ENCODE measurements at places on chromosomes 16 and 17. TPM values are rescaled to one million over a fixed set of nuclear protein-coding genes. Genes with fewer than 3 reads are reported as not detected.

- no peak for DNase-seq
- H3K4me1 ChIP-seq: peaks cover 47% of the 10 kb centered on the region
- peak overlapping the region; percentile 10 for H3K27ac ChIP-seq
These were observed 32.7 kb downstream of the STAT5B start for GRCh38 chr17:42243493-42243982.

- H3K4me3 ChIP-seq: no peak overlapping the region
- H3K4me1 ChIP-seq: peaks cover 61% of the 10 kb centered on the region
- DNase-seq: no peak
- H3K27ac ChIP-seq: peak overlapping the region; percentile 64
These were observed 204.2 kb downstream of the PRKCA start for GRCh38 chr17:66506641-66507040.

GRCh38 chr17:54754560-54754959 lies 146.1 kb upstream of the TOM1L1 start:
- H3K36me3 ChIP-seq: no peaks in the 10 kb centered on the region
- no peaks in the 10 kb centered on the region for H3K27me3 ChIP-seq
- H3K27ac ChIP-seq: no peak overlapping the region
- H3K4me3 ChIP-seq: no peak overlapping the region

- no peak for DNase-seq
- no peaks in the 10 kb centered on the region for H3K27me3 ChIP-seq
- H3K4me3 ChIP-seq: no peak overlapping the region
- H3K4me1 ChIP-seq: peaks cover 27% of the 10 kb centered on the region
- peaks cover 54% of the 10 kb centered on the region for H3K36me3 ChIP-seq
These were observed 46.6 kb upstream of the GSG1L start for GRCh38 chr16:28110074-28110473.

DNA sequence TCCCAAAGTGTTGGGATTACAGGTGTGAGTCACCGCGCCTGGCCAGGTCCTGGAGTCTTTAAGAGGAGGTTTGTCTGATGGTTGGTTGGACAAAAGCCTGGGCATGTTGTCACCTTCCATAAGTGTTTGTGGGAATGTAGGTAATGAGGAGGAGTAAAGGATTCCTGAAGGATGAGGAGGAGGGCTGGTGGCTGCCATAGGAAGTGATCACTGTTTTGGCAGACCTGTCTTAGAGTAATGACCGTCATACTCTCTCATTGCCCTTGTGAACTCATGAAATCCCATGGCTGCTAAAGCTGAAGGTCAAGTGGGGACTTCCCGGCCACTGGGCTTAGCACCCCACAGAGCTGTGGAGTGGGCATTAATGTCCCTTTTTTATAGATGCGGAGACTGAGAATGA lies 40.5 kb downstream of the TENT4B start:
- no peak for DNase-seq
- H3K27ac ChIP-seq: no peak overlapping the region
- no peak overlapping the region for H3K4me3 ChIP-seq
- no peaks in the 10 kb centered on the region for H3K36me3 ChIP-seq

DNA sequence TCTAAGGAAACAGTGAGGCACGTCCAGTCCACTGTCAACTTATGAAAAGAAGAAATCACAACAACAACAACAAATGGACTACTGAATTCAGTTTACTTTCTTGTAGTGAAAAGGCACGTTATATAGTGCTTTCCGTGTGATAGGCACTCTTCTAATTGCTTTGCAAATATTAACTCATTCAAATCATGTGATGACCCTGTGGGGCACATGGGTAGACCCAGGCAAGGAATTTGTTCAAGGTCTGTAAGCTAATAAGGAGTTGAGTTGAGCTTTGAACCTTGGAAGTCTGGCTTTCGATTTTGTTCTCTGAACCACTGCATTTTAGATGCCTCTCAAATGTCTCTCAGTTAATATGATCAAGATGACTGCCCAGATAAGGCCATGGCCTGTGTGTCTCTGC lies 295.1 kb upstream of the RBFOX1 start:
- no peak overlapping the region for H3K27ac ChIP-seq
- no peaks in the 10 kb centered on the region for H3K36me3 ChIP-seq
- DNase-seq: no peak
- no peaks in the 10 kb centered on the region for H3K27me3 ChIP-seq

DNA sequence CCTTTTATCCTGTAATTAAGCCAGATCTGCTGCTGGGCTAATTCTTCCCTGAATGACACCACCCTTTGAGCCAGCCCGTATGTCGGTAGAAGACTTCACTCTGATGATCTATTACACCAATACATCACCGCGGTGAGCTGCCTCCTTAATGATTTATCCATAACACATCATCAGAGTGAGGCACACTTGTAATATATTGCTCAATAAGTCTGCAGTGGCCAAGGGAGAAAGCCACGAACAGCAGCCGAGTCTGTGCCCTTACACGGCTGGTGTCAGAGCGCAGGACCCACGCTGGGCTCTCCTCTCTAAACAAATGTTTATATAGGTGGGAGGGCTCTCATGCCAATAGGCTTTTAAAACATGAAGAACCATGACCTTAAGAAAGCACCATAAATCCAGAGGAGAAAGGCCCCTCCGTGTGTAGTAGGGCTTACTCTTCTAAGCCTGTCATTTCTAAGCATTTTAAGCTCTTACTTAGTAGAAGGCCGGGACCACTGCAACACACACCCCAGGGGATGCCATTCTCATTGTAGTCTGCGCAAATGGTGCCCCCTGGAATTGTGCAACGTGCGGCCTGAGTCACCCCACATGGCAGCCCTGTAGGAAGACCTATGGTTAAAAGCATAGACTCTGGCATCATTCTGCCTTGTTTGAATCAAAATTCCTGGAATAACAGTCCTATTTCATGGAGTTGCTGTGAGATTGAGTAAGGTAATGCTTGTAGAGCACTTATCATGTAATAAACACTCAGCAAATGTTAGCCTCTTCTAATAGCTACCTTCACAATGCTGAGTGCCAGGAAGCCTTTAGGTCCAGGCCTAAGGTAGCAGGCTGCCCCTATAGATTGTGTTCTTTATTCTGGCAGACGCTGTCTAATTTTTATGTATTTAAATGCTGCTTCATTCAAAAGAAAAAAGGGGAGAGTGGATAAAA lies 26.1 kb downstream of the MRPS23 start:
- H3K36me3 ChIP-seq: no peaks in the 10 kb centered on the region
- no peak overlapping the region for H3K4me3 ChIP-seq
- no peaks in the 10 kb centered on the region for H3K4me1 ChIP-seq
- DNase-seq: no peak

- H3K4me1 ChIP-seq: no peaks in the 10 kb centered on the region
- H3K36me3 ChIP-seq: no peaks in the 10 kb centered on the region
- no peak for DNase-seq
These were observed 93.8 kb upstream of the FAM20A start for GRCh38 chr17:68694791-68695485.

- DNase-seq: no peak
- H3K36me3 ChIP-seq: no peaks in the 10 kb centered on the region
- H3K4me3 ChIP-seq: no peak overlapping the region
These were observed 292.0 kb downstream of the FOXL1 start for GRCh38 chr16:86870380-86870779.

DNA sequence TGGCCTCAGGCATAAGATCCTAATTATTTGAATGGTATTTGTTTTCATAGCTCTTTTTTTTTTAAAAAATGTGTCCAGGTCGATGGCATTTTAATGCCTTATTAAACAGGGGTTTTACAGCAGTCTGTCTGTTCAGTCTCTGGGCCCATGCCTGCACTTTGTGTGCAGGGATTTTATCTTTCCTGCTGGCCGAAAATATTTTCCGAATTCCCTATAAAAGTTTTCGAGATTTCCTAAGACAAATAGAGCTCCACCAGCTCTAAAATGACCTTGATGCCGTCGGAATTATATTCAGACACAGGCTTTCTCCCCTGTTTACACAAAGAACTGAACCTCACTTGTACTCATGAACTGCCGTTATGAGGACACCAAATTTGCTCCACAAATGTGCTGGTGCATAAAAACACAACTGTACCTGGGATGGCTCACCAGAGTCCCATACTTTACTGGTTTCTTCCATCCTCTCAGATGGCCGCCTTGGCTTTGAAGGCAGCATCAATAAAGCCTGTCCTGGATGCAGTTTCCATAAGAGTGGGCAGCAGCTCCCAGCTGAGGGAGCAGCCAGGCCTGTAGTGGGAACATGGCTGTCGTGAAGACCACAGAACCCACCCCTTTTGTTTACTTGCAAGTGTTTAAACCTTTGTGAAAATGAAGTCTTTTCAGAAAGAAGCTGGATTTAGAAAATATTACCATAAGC lies 44.9 kb downstream of the TBX4 start:
- no peak overlapping the region for H3K4me3 ChIP-seq
- no peak overlapping the region for H3K27ac ChIP-seq
- DNase-seq: no peak
- peaks cover 5% of the 10 kb centered on the region for H3K27me3 ChIP-seq
- H3K36me3 ChIP-seq: no peaks in the 10 kb centered on the region

DNA sequence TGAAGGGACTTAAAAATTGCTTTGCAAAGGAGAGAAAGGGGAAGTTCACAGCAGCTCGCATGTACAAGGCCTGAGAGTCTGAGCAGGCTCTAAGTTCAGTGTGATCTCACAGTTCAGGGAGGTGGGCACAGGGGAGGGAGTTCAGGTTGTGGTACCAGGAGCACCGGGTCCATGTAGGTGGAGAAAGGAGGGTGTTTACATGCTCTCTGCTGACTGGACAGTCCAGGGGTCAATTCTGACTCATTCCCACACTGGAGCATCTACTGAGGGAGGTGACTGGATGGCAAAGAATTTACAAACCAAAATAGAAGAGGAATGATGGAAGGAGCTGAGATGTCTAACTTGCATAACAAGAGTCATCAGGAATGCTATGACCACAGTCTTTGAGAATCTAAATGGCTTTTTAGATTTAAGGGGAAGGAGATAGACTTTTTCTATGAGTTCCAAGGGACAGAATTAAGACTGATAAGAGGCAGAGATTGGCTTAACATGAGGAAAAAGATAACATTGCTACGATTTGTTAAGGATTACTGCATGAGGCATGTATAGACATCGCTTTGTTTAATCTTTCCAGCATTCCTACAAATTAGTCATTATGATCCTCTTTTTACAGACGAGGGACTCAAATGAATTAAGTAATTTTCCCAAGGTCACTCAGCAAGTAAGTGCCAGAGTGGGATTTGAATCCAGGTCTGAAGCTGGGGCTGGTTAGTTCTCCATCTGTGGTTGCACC lies 29.9 kb downstream of the MIS12 start:
- peaks cover 49% of the 10 kb centered on the region for H3K36me3 ChIP-seq
- H3K4me1 ChIP-seq: peaks cover 24% of the 10 kb centered on the region
- no peaks in the 10 kb centered on the region for H3K27me3 ChIP-seq

- no peaks in the 10 kb centered on the region for H3K4me1 ChIP-seq
- no peak overlapping the region for H3K27ac ChIP-seq
- H3K36me3 ChIP-seq: no peaks in the 10 kb centered on the region
- peaks cover 2% of the 10 kb centered on the region for H3K27me3 ChIP-seq
- DNase-seq: no peak
These were observed 245.6 kb downstream of the CA10 start for GRCh38 chr17:51912939-51913338.

GRCh38 chr16:19678804-19679203 lies 39.2 kb downstream of the KNOP1 start:
- no peak overlapping the region for H3K4me3 ChIP-seq
- H3K27ac ChIP-seq: no peak overlapping the region
- peaks cover 16% of the 10 kb centered on the region for H3K36me3 ChIP-seq

GRCh38 chr17:32896647-32897258 lies 19.8 kb upstream of the MYO1D start:
- H3K4me1 ChIP-seq: no peaks in the 10 kb centered on the region
- H3K27ac ChIP-seq: no peak overlapping the region
- H3K36me3 ChIP-seq: no peaks in the 10 kb centered on the region
- peaks cover 33% of the 10 kb centered on the region for H3K27me3 ChIP-seq
- DNase-seq: no peak
- no peak overlapping the region for H3K4me3 ChIP-seq

DNA sequence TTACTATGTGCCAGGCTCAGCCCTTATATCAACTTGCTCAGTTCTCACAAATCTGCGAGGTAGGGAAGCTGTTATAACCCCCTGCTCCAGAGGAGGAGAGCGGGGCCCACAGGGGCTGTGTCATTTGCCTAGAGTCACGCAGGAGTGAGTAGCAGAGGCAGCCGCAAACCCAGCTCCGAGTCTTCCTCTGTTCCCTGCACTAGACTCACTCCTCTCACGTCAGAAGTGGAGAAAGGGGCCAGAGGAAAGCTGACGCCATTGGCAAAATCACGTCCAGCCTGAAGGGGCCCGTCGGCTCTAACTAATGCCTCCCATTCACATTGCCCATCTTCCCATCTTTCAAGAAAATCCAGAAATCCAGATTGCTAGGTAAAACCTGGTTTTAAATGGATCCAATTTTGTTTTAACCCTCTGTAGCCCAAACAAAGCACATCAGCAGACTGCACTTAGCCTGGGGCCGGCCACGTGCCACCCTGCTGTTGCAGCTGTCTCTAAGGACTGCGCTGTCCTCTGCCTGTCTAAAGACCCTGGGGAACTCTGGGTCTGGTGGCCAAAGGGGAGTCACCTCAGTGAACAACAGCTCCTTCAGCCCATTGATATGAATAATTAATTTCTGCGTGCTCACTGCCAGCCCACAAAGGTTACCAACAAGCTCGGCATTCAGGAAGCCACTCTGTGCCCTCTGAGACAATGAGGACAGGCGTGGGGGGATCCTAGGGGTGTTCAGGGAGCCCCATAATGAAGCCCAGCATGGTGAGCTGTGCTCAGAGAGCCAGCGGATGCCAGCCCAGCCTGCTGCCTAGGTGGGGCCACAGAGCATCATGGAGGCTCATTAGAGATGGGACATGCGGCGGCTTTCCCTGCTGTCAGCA lies 36.7 kb upstream of the ABR start:
- H3K27me3 ChIP-seq: peaks cover 3% of the 10 kb centered on the region
- no peak for DNase-seq
- H3K4me3 ChIP-seq: no peak overlapping the region

GRCh38 chr16:84120023-84120422 lies 3.3 kb upstream of the MBTPS1 start:
- H3K27ac ChIP-seq: no peak overlapping the region
- no peaks in the 10 kb centered on the region for H3K27me3 ChIP-seq
- DNase-seq: no peak

FOXC2 gene
- not detected for total RNA-seq

CTF1 gene
- total RNA-seq: 0.29 TPM

GAN gene
- total RNA-seq: 16.8 TPM

SECTM1 gene
- total RNA-seq: 4.2 TPM

TLCD2 gene
- 0.13 TPM for total RNA-seq

TMEM100 gene
- not detected for total RNA-seq

HS3ST4 gene
- total RNA-seq: not detected

SGCA gene
- total RNA-seq: 0.49 TPM
